CD4-positive, alpha-beta T cell (primary cell): ENCODE measurements at places on chromosomes 2 and 18.

DNA sequence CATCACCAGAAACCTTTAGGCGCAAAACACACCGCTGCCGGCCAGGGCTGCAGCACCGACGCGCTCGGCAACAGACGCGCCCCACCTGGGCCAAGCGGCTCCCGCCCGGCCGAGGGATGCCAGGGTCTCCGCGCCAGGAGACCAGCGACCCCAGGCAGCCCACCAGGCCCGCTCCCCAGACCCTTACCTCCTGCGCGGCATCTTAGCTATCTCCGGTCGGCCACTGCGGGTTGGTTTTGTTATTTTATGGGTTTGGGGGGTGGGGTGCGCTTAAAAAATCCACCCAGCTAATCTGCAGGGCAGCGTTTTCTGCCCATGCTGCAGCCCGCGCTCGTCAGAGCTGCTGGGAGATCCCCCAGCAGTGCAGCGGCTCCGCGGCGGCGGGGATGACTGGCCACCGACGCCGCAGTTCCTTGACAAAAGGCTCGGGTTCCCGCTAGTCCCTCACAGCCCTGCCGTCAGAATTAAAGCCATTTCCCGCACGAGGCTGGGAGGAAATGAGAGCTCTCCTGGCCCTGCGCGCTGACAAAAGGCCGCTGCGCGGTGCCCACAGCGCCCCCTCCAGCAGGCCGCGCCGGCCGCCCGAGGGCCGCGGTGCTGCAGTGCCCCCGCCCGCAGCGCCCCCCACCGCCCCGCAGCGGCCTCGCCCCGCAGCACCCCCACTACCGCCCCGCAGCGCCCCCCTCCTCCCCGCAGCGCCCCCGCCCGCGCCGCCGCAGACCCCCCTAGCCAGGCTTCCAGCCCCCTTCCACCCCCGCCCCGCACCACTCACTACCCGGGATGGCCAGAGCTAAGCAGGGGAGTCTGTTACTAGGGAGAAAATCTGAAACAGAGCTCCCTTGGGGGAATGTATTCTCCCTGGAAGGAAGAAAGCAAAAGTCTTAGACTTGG is at the start of gene ADD2:
ADD2 (minus strand) TSS at position 502 of the 891 bp plus-strand sequence. CDS start 61,792 bp downstream, outside the sequence.
- DNase-seq, result peak; percentile 15

DNA sequence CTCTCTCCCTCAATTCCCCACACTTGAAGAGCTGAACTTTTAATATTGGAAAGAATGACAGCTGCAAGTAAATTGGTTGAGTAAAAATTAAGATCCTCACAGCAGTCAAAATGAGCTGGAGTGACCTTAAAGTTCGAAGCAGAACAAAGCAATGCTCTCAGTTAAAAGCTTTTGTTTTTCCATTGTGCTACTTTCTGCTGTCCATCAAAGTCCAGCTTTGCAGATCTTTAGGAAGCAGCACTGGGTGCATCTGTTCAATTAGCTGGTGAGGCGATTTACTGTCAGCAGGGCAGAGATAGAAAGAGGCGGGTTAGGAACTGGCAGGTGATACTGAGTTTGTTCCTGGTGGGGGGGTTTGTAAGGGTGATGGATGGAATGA is 834.8 kb downstream of the CPS1 start:
- no peak for DNase-seq

DNA sequence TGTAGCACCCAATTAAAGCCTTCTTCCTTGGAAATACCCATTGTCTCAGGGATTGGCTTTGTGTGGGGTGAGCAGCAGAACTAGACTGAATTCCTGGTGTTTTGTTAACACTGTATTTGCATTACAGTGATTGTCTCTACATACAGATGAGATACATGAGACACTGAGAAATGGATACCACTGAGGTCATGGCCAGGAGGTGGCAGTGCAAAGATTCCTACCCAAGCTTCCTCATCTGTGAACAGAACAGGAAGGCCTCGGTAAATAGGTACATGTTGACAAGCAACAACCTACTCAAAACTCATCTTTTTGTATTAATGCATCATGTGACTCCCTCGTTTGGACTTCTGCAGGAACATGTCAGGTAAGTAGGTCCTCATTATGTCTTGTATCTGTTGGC is 445.8 kb upstream of the RGPD4 start:
- DNase-seq, result no peak

- no peak for DNase-seq
Measured at GRCh38 chr2:229679393-229680125, 34.8 kb downstream of the DNER start.

DNA sequence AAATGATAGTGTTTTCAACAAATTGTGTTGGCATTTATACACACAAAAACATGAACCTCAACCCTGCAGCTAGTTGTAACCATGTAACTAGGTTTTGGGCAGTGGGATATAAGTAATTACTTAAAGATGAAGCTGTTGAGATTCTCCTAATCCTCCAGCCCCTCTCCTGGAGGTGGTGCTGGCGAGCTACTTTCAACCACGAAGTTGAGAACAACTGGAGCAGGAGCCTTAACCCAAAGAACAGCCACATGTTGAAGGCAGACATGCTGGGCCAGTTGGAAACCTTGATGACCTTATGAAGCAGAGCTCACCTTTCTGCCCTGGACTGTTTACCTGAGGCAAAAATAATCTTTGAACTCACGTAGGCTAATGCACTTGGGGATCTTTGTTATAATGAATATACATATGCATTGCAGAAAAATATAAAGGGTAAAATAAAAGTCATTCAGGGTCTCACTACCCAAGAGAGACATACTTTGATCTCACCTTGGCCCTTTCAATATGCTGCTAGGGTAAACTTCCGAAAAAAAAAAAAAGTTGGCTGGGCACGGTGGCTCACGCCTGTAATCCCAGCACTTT is 89.6 kb upstream of the NPAS2 start:
- peak; percentile 32 for DNase-seq

- no peak for DNase-seq
Measured at GRCh38 chr2:242027676-242028450, 158.3 kb downstream of the RTP5 start.

DNA sequence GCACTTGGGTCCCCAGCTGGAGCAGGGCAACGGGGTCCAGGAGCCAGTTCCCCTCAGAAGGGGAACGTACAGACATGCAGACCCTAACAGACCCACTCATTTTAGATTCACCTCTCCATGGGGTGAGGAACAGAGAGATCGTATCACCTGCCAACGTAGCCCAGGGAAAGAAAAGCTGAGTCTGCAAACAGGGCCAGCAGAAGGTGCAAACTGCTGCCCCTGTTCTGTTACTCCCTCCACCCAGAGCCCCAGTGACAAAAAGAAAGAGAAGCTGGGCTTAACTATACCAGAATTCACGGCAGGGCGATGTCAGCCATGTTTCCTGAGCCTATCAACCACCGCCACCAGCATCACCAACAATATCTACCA is 817 bp upstream of the HS1BP3 start:
- no peak for DNase-seq

DNA sequence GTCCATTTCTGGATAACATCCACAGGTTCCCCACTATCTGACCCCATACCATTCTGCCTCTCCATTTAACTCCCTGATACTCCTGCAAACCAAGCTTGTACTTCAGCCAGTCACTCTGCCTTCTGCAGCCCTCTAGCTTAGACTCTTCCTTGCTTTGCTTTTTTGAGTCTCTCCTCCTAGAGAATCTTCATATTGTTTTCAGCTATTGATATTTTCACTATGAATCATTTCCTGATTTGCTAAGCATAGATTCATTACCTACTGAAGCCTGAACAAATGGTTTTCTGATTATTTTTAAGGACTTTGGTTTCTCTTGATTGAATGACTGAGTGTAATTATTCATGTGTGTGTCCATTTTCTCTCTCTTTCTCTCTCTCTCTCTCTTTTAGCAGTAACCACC is 2102.3 kb upstream of the CELF4 start:
- no peak for DNase-seq

GRCh38 chr2:31219131-31219969 is 2.0 kb upstream of the CAPN14 start:
- DNase-seq, result no peak

DNA sequence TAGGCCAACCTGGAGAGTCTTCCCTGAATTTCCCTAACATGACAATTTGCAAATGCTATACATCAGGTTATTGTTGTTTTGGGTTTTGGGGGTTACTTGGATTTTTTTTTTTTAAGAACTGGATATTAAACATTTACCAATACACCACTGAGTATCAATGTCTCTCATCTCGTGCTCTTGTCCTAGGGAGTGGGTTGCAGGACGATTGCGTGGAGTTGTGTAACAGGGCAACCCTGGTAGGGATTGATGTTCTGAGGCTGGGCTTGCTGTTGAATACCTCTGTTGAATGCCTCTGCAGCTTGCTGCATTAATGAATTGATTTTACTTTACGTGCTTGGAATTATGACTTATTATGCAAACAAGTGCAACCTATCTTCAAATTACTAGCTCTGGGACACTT is 18.8 kb upstream of the FOSL2 start:
- DNase-seq, result no peak

GRCh38 chr18:48944634-48945033 is 6.1 kb downstream of the SMAD7 start:
- no peak for DNase-seq
